Hepatic stellate cell (primary cell): ENCODE measurements at places on chromosomes 4 and X.

DNA sequence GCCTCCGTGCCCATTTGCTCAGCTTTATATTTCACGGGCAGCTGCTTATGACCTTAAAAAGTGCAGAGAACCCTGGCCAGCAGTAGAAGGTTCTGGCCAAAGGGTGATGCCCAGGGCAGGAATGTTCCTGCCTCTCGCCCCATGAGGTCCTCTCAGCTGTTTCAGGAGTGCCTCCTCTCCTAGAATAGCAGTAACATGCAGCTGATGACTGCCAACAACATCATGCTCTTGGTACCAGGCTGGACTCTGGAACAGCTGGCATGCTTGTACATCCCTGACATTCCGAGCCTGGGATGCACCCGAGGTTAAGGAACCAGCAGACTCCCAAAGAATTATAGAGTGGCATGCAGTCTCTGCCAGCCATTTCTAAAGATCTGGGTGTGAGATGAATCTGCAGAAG, 11.7 kb upstream of the TENM3 start:
- DNase-seq: no peak

DNA sequence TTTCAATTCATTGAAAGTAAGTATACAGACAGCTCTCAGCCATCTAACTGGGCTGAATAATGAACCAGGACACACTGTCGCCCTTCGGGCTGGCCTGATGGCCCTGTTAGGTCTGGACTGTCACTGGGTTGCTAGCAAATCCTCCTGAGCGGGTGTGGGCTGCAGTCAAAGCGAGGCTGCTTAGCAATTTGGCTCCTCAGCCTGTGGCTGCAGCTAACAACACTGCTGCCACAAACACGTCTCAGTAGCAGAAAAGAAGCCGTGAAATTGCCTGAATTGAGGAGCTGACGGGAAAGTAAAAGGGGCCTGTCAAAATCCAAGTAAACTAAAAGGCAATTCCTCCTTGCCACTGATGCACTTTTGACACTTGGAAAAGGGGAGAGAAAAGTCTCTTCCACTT, 72.8 kb downstream of the SMIM20 start:
- no peak for DNase-seq

- DNase-seq: no peak
These were observed 78.5 kb downstream of the APBB2 start for GRCh38 chr4:41135801-41136200.

DNA sequence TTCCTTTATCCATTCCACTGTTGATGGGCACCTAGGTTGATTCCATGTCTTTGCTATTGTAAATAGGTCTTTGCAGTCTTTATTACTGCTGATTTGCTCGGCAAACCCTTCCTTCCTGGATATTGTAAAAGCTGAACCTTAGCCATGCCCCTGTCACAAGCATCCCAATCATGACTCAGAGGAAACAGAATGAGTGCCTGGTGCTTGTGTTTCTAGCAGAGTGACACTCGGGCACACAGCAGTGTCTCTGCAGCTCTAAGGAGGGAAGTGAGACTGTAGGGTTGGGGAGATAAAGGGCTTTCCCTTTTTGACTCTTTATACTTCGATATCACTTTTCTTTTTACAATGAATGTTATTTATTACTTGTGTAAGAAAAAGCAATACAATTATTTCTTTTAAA, 83.3 kb downstream of the AKAP4 start:
- DNase-seq: no peak

GRCh38 chrX:40844471-40844870, 109.1 kb upstream of the MED14 start:
- DNase-seq: no peak

GRCh38 chr4:152126238-152126637, 365.4 kb upstream of the GATB start:
- DNase-seq: no peak

- no peak for DNase-seq
These were observed 17.2 kb upstream of the BCLAF3 start for GRCh38 chrX:20007962-20008622.

GRCh38 chr4:112793033-112793432, 156.1 kb downstream of the LARP7 start:
- DNase-seq: no peak

DNA sequence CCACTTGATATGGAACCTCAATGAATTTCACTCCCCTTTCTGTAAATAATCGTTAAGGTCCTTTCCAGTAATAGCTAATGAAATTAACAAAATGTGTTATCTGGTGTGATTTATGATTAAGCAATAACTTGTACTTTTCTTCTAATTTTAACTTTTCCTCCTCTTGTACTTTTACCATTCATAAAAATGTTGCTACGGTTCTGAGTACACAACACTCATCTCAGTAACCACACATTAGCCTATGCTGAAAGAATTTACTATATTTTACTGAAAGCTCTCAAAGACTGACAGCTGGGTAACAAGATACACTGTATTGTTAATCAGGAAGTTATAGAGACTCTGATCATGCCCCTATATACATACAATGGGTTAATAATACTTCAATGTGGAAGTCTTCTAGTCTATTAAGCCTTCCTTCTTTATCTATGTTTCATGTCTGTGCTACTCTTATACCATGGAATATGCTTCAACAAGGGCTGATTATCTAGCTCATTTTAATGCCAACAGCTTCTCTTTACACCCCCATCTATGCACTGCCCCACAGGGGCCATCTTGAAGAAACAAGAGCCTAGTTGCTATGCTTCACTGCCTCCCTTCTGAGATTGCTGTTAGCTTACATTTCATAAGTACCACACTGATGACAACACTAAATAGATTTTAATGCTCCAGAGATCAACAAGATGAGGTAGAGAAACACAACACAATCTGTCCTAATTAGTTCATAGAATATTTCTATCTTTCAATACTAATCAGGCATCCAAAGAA, 39.1 kb downstream of the LAMP2 start:
- DNase-seq: no peak

DNA sequence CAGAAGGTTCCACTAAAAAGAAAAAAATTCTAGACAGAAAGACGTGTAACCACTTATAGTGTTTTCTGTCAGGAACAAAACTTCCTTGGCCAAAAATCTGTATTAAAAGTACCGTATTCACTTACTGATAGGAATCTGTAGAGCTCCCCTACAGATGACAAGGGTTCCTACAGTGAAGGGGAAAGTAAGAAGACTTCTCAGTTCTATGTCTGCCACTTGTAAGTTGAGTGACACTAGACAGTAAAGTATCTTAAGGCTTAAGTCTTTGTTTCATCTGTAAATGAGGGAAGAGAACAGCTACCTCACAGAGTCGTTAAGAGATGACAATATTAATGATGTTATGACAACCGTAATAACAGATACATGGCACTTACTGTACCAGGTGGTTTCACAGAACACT, 3.3 kb downstream of the COQ2 start:
- no peak for DNase-seq

DNA sequence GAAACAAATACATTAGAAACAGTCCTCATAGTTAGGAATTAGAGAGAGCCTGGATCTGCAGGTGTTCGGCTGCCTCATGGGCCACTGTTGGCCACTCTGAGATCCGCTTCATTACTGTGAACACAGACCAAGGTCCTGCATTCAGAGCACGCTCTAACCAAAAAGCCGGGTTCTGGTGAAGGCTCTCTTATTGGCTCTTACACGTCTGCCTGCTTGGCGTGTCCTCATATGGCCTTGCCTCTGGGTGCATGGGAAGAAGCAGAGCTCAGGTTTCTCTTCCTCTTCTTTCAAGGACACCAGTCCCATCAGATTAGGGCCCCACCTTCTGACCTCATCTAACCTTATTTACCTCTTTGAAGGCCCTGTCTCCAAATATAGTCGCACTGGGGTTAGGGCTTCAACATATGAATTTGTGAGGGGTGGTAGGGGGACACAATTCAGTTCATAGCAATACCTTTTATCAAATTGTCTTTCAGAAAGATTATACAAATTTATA, 37.1 kb upstream of the ELF2 start:
- no peak for DNase-seq

GRCh38 chrX:151776936-151777335, 42.4 kb downstream of the CNGA2 start:
- no peak for DNase-seq

- no peak for DNase-seq
These were observed 296.8 kb upstream of the PABPC5 start for GRCh38 chrX:91137883-91138282.

GRCh38 chr4:69032847-69033638, 63.2 kb upstream of the UGT2B7 start:
- DNase-seq: no peak

DNA sequence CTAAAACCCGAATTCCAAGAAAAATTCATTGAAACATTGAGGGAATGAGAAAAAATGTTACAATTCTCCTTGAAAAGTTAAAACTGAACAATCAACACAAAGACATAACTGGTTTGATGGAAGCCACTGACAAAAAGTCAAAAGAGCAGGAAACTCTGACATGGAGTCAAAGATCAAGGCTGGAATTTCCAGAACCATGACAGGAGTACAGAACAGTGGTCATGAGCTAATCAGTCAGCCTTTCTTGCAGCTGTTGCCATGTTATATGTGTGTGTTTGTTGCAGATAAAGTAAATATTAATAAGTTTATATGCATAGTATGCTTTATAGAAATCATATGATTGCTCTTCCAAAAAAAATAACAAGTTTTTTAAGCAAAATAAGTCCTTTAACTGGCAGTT, 184.7 kb upstream of the HCCS start:
- no peak for DNase-seq

DNA sequence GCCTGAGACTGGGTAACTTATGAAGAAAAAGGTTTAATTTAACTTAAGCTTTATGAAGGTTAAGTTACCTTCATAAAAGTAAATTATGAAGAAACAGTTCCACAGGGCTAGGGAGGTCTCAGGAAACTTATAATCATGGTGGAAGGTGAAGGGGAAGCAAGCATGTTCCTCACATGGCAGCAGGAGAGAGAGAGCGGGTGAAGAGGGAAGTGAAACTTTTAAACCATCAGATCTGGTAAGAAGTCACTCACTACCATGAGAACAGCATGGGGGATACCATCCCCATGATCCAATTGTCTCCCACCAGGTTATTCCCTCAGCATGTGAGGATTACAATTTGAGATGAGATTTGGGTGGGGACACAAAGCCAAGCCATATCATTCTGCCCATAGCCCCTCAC, 944.7 kb upstream of the NDST4 start:
- no peak for DNase-seq

DNA sequence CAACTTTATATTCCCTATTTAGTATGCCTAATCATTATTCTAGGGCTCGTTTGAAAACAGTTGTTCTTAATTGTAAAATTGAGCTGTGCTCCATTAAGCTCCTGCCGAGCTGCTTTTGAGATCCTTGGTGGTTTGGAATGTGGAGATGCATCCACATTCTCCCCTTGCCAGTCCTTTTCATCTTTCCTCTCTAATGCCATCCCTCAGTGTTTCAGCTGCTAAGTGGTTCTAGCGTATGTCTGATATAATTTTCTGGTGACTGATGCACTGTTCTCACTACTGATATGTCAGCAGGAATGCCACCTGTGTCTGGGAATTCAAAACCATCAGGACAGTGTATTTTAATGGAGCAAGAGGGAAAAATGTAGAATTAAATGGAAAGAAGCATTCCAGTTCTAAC, 1085.0 kb downstream of the CCSER1 start:
- DNase-seq: no peak

DNA sequence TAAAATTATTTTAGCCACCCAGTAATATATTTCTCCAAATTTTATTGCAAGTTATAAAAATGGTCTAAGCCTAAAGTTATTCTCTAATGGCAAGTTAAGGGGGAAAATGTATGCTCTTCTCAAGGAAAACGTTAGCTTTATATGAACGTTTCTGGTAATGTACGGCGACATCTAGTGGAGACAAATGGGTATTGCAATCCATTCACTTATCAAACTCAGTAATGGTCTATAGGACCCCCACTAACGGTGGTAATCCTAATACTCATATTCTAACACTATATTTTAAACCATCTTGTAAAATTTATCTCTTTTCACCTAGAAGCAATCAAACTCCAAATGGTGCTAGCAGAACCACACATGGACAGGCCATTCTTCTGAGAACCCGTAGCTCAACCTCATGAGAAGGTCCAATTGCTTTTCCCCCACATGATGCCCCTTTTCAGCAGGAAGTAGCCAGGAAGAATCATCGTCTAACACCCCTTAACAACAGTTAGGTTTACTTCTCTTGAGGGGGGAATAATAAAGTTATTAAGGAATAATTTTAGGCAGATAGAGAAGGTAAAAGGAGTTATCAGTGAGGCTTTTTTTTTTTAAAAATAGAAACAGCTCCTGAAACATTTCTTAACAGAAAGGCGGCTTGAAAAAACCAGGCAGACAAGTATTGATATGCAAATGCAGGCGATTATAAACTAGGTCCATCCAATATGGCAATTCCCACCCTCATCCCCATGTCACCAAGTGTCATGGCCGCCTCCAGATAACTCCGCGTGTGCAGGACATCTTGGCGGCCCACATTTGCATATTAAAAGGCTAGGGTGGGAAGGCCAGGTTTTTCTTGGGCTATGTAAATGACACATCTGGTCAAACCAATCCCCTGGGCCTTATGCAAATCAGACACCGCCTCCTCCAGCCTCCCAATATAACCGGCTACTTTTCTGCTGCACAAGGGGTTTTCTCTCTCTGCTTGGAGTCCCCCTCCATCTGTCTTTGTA, 35.0 kb downstream of the NUDT11 start:
- DNase-seq: peak; percentile 7

- DNase-seq: no peak
These were observed 2.9 kb downstream of the TRIML2 start for GRCh38 chr4:188106454-188106853.

DNA sequence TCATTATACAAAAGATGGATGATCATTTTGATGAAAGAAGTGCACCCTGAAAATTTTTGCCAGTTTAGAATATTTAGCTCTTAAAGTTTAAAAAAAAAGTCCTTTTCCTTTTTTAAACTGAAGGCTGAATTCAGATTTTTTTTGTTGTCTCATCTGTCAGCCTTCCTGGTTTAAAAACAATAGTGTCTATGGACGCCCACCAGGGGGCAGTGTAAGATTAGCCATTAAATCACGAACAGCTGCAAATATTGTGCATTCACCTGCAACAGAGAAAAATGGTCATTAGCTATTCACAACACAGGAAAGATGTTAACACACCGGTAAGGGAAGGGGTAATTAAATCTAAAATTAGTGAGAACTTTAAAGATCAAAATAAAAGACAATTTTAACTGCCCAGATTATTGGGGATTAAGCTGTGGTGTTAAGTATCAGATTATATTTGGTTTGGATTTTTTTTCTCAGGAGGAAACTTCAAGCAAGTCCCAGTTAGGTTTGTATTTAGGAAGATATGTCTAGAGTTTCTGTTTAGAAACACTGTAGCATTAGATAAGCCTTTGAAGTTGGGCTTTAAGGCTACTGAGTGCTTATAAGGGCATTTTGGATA, 4.4 kb upstream of the CXorf38 start:
- DNase-seq: peak; percentile 16

DNA sequence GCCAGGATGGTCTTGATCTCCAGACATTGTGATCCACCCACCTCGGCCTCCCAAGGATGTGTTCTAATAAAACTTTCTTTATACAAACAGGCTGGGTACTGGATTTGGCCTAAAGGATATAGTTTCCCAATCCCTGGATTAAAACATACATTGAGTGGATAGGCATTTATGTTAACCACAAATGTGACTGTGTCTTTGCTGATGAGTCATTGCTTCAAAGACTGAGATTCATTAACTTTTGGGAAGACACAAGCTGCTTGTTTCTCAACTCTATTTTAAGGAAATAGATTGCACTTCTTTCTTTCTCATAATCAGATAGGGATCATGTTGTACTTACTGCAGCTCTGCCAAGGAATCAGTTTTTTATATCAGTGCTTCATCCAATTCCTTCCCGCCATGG, 131.3 kb upstream of the AGA start:
- DNase-seq: no peak

GRCh38 chr4:74845834-74846233, 51.5 kb upstream of the BTC start:
- no peak for DNase-seq
